G401 (cell line): ENCODE measurements at places on chromosomes 16 and 17.

DNA sequence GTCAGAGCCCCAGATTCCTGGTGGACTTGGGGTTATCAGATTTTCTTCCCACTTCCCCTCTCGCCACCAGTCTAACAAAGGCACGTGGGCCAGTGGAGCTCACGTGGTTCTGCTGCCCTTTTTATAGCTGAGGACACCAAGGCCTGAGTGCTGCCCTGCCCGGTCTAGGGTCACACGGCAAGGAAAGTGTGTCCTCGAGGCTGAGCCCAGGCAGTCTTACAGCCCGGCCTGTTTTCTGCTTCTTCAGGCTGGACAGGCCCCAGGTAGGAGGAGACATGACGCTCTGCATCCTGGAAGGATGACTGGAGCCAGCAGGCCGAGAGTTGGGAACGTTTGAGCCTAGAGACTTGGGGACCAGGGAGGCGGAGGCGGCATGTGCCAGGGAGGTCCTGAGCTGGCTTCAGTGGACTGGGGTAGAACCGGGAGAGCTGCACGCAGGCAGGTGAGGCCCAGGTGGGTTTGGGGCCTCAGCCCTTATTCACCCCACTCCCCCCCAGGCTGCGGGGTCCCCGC lies 3.5 kb downstream of the CTRB1 start:
- DNase-seq = peak; percentile 29

- DNase-seq = no peak
Observed at GRCh38 chr16:87784812-87785211, 19.0 kb upstream of the KLHDC4 start.

DNA sequence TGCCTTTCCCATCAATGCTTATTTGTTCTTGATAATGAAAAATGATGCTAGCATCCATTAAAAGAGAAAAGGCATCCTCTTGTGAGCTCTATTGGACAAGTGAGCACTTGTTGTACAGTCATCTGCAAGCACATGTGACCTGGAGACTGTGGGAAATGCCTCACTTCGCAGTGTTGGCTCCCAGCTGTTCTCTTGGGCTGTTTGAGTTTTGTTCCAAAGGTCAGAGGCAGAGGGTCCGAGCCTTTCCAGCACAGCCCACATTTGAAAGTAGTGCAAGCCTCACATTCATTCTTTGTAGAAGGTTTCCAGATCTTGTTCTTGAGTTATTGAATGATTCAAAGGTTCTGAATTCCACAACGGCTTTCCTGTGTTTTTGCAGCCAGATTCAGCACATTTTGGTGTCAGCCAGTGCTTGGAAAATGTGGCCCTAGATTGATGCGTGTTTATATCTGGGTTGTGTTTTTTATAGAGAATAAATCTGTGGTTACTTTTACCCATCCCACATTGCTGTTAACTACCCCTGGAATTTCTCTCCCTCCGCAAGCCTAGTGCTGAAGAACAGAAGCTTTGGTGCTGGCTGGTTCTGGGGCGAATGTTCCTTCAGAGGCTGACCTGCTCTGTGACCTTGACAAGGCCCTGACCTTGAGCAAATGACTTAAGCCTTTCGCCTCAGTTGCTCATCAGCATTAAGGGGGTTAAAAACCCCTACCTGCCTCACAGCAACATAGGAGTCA lies 49.8 kb downstream of the CDH1 start:
- DNase-seq = peak; percentile 8

DNA sequence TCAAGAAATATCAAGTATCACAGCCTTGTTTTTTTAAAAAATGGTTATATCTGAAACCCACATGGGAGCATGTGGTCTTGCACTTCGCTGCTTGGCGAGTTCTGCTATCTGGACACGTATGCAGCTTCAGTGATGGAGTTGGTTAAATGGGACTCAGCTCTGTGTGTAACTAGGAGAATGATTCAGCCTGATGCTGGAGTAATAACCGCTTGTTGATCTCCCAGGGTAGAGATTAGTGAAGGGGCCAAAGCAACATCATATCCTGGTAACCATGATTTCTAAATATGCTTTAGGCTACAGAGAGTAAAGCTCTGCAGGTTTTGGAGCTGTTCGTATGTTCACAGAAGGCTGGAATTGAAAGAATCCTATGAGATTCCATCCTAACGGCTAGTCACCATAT lies 63.2 kb downstream of the IQCK start:
- no peak for DNase-seq

DNA sequence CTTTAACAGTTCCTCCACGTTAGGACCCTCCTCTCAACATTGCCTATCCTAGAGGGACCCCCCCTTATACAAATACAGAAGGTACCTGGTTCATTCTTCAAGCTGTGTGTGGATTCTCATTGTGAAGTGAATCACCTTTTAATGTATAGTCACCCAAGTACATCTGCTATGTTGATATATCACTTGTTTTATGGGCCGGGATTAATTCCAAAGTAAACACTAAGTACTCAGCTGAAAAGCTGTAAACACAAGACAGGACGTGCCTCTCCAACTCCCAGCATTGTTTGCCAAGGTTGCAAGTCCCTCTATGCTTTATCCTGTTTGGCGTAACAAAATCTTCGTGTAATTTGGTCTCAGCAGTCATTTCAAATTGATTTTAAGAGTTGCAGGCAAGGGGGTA lies 123.6 kb downstream of the RBFOX1 start:
- no peak for DNase-seq

DNA sequence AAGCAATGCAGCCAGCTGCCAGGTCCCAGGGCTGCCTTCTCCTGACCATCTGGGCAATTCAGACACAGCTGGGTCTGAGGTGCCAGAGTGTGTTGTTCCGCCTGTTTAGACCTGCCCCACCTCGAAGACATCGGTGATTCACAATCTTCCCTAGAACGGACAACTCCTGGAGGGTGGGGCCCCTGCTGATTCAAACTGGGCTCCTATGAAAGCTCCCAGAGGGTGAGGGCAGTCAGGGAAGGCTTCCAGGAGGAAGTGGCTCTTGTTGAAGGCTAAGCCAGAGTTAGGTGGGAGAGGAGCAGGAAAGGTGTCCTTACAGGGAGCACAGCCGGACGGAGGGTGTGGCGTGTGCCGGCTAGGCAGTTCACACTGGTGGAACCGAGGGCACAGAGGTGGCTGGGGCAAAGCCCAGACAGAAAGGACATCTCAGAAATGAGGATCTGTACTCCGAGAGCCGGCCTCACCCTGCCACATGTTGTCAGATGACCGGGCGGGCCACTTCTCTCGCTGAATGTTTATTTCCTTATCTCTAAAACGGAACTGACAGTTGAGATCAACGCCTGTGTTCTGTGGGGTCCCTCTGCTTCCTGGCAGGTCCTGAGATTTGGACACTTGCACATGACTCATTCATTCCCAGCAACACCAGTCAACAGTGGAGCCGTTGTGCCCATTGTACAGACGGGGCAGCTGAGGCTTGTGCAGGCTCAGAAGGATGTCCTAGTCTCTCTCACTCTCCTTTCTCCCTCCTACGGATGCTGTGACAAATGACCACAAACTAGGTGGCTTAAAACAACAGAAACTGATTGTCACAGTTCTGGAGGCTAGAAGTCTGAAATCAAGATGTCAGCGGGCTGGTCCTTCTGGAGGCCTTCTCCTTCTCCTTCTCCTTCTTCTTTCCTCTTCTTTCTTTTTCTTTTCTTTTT lies 26.9 kb upstream of the LITAF start:
- DNase-seq = no peak

GRCh38 chr16:87411375-87412271 lies 19.5 kb downstream of the MAP1LC3B start:
- peak; percentile 82 for DNase-seq

DNA sequence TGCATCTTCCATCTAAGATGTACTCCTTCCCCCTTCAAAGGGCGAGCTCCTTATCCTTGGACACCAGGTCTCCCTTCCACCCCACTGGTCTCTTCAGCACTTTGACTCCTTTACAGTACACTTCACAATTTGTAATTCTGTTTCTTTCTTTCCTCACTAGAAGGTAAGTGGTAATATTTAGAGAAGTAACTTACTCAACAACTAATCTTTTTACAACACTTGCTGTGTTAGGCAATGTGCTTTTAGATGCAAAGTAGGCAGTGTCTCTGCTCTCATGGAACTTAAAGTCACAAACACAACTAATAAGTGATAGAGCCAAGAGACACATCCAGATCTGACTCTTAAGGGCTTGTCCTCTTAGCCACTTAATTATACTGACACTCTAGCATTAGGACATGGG lies 6.4 kb downstream of the SIAH1 start:
- DNase-seq = no peak

GRCh38 chr17:46181940-46182339 lies 11.3 kb downstream of the KANSL1 start:
- no peak for DNase-seq

- DNase-seq = peak; percentile 97
Observed at GRCh38 chr16:87358250-87358649, 25.3 kb downstream of the FBXO31 start.

DNA sequence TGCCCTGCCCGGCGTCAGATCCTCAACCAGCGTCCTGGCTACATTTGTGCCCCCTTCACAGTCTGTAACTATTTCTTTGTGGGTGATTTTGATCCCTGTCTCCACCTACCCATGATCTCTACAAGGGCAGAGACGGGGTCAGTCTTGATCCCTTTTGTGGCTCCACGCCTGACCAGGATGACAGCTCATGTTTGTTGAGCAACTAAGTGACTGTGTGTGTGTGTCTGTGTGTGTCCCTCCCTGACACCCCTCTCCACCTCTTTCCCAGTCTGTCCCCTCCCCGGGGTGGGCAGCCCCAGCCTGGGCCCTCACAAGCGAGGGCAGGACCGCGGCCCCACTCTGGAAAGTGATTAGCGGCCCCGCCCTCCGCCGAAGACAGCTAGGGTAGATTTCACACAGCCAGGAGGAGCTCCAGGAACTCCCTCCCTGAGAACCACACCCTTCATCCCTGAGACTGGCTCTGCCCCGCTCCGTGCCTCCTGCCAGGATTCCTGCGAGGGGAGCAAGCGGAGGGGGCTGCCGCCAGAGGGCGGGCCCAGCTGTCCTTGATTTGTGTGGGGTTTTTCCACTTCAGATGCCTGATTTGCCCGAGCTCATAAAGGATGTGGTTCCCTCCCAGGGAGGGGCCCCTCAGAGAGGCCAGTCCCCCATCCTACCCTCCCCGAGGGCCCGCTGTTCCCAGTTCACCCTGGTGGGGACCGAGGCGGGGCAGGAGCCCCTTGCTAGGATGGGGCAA lies 5.3 kb upstream of the HS3ST6 start:
- DNase-seq = peak; percentile 27

DNA sequence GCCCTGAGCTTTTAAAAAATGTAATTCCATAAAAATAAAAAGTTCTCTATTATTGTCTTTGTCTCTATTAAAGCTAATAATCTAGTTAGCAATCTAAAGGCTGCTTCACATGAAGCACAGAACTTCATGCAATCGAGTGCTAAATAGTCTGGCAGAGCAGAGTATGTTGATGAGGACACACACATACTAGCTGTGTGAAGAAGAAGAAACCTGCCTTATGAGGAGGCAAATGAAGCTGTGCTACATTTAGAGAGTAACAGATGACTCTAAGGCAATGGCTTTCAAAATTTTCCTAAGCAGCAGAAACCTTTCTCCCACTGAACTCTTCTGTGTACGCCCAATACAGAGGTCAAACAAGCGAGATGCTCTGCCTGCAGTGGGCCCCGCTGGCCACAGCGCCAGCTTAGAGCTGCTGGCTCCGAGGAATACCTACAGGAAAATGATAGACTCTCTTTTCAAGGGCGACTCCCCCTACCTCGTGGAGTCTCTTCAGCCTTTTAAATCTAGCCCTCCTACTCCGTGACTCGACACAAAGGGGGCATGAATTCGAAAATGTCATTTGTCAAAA lies 39.2 kb downstream of the GNA13 start:
- DNase-seq = peak; percentile 58

DNA sequence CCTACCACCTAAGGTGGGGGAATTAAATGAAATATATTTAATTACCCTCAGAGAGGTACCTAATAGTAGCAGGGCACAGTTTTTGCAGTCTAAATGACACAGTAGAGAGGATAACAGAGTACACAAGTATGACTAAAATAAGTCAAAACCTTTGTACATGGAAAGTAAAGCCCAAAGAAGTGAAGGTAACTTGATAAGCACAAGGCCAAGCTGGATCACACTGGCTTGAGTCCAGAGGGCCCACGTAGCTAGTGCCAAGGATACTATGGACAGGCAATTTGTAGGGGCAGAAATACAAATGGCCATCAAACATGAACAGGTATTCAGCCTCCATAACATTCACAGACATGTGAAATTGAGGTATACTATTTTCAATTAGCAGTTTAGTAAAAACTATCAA lies 7.6 kb downstream of the MYO18A start:
- no peak for DNase-seq

GRCh38 chr16:82111944-82112343 lies 58.1 kb downstream of the MPHOSPH6 start:
- no peak for DNase-seq

DNA sequence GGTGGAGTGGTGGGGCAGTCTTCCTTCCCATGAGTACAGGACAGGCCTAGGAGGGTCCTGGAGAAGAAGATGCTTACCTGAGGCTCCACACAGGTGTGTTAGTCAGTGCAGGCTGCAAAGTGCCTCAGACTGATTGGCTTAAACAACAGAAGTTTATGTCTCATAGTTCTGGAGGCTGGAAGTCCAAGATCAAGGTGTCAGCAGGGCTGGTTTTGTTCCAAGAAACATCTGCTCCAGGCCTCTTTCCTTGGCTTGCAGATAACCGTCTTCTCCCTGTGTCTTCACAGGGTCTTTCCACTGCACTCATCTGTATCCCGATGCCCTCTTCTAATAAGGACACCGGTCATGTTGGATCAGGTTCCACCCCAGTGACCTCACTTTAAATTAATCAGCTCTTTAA lies 153.0 kb downstream of the NTN1 start:
- no peak for DNase-seq

DNA sequence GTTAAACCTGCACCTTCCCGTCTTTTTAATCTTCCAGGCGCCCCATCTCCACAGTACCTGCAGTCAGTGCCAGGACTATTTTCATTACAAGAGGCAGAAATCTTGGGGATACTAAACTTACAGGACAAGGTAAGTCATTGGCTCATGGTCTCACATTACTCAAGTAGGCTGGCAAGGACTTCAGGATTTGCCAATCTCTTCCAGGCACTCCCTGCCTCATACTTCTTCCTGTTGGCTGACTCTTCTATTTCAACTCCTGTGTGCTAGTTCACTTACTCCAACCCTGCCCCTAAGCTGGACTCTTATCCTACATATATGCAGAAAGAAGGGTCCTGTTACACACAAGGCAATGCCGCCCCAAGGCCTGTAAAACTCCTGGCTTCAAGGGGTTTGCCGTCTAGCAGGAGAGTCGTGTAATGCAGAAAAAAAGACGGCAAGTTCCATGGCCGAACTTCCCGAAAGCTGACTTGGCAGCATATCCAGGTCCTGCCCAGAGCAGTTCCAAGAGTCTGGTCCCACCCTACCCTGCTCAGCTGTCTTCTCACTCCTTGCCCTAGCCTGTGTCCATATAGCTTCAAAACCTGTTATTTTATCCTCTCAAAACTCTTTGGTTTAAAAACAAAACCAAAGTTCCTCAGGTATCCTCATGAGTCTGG lies 14.8 kb downstream of the ERN1 start:
- no peak for DNase-seq
